ENCODE measurements at places on chromosomes 2 and 18.

DNA sequence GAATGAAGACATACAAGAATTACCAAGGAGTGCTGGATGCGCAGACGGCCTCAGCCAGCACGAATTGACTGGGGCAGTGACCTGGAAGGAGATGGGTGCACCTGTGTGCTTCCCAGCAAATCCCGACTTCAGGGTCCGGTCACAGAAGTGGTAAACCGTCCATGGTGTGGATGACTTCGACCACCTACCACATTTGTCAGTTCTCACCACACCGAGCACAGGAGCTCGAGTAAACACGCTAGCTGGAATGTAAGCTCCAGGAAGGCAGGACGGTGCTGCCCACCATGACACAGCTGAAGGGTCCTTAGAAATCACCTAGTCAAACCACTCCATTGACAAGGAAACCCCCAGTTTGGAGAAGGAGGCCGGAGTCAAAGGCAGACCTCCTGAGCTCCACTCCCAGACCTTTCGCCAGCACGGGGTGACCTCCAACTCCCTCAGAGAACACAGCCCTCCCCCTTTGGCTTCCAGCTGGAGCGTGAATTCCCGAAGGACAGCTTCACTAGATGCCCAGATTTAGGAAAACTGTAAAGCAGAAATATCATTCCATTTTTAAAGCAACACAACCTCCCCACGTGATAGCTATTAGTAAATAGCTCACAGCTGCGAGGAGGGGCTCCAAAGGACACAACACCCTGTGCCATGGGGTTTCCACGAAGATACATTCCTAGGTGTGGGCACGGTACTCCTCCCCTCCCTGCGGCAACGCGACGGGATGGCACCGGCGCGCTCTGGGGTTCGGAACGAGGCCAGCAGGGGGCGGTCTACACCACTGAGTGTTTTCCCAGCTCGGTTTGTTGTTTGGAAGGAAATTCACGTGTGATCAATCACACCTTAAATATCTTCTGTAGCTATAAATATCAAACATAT lies 34.1 kb upstream of the GNAL start:
- no peak for DNase-seq

GRCh38 chr2:50084086-50084843 lies 930.0 kb upstream of the FSHR start:
- no peak for DNase-seq

DNA sequence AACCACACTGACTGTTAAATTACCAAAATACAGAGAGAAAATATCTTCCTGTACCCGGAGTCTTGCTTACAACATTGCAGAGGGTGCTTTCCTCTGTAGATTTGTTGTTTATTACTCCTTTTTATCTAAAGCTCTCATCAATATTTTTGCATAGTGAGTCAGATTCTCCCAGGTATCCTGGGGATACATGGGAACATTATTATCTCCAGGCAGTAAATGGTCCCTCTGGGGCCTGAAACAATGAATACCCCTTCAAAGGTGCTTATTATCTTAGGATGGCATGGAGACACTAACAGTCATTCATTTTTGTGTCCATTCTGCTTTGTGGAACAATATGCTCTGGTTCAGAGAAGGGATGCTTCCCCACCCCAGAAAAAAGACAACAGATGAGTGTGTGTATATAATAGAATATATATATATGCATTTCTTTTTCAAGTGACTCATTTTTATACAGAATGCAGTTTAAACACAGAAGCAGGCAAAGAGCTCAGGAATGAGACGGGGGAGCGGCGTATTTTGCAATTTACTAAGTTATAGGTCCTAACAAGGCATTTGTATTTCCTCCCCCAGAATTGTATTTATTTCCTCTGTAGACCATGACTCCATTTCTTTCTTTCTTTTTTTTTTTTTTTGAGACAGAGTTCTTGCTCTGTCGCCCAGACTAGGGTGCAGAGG lies 424.8 kb upstream of the ZEB2 start:
- no peak for DNase-seq

DNA sequence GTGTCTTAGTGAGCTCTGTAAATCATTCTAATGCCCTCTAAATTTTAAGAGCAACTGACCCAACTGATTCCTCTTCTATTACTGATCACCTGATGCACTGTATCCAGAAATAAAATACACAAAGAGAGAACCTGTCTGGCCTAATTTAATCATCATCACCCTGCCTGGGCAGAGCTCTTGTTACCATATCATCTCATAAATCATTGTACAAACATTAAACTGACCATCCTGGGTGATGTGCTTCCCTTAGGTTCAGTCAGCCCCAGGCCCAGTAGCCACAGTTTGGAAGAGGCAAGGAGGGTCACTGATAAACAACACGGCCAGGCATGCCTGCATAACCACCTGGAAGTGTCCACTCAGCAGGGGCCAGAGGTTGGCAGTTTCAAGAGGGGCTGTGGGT lies 22.7 kb upstream of the ACMSD start:
- DNase-seq = no peak

Measured in stimulated activated CD8-positive, alpha-beta memory T cell treated with anti-CD3 and anti-CD28 coated beads, Interleukin-4, amount 100 ng/mL, for 1 hour (primary cell).